ENCODE measurements at places on chromosomes 2 and 18.

GRCh38 chr2:64019083-64019974 is at the start of gene VPS54:
TSS of gene VPS54 (minus strand) at chr2:64019428. CDS start at chr2:63983999, 35,429 bp downstream.
- peak; percentile 73 for DNase-seq

DNA sequence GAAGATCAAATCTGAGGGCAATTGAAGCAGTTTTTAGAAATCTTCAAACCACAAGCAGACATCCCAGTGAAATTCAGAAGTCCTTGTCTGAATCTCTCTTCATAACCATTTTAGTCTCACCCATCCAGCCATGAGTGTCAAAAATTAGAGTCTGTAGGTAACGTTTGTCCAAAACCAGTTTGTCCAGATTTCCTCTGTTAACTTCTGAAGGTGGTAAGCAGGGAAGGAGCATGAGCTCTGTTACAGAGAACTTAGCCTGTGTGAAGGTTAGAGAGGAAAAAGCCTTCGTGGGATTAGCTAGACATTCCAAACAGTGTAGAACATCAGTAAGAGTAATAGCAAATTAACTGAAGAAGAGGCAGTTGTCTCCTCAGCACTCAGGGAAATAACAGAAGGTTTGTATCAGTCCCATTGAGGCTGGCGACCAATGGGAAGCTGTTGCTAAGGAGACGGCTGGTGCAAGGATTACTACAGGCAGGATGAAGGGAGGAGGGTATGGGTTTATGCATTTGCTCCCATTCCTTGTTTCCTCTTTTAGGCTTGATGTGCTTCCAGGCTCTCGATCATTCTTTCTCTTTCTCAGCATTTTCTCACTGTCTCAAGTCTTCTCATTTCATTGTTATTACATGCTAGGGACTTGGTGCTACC is 8.7 kb upstream of the GPR155 start:
- DNase-seq, result no peak

GRCh38 chr2:72089028-72089427 is 58.6 kb downstream of the CYP26B1 start:
- no peak for DNase-seq

DNA sequence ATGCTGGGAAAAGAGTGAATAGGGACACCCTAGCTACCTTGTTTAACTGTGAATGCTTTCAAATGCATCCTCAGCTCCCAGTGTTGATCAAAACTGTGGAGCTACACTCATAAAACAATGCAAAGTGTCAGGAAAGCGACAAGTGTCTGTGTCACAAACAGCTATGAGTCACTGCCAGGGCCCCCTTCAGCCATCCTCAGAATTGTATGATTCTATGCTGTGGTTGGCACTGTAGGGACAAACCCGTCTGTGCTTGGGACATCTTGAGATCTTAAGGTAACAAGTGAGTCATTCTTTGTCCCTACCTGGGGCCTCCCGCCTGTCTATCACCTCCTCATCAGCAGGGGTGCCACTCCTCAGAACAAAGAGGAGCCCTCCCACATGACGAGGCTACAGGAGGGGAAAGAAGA is 42.4 kb downstream of the KLF7 start:
- no peak for DNase-seq

DNA sequence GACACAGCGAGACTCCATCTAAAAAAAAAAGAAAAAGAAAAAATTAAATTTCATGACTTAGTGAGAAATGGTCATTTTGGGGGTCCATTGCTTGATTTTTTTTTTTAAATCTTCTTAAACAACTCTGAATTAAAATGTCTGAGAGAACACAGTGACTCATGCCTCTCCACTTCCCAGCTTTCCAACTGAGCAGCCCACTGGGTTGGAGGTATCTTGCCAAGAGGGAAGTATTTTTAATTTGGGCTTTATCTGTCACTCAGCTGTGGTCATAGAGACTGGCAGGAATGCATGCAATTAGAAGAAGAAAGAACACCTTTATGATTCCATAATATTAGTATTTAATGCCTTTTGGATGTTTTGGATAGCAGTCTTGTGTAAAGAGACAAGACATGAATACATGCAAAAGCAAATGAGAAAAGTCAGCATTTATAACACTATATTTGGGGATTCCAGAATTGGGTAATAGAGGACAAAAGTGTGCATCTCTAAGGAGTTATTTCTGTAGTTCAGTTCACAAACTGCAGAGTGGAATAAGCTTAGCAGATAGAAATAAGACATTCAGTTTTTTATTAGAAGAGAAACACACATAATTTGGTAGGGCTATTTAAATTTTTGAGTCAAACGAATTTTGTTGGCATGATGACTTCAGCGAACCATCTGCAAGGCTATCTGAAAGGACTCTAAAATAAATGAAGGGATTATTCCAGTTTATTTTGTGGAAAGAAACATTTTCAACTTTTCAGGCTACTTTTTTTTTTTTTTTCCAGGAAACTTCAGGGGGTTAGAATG is 254.8 kb downstream of the TGIF1 start:
- DNase-seq, result no peak

GRCh38 chr2:30769891-30770462 is 37.3 kb downstream of the CAPN13 start:
- DNase-seq, result no peak

DNA sequence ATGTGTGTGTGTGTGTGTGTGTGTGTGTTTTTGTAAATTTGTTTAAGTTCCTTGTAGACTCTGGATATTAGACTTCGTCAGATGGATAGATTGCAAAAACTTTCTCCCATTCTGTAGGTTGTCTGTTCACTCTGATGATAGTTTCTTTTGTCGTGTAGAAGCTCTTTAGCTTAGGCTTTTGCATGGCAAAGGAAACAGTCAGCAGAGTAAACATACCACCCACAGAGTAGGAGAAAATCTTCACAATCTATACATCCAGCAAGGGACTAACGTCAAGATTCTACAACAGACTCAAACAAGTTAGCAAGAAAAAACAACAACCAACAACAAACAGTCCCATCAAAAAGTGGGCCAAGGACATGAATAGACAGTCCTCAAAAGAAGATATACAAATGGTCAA is 336.7 kb upstream of the ATP5MC3 start:
- no peak for DNase-seq

DNA sequence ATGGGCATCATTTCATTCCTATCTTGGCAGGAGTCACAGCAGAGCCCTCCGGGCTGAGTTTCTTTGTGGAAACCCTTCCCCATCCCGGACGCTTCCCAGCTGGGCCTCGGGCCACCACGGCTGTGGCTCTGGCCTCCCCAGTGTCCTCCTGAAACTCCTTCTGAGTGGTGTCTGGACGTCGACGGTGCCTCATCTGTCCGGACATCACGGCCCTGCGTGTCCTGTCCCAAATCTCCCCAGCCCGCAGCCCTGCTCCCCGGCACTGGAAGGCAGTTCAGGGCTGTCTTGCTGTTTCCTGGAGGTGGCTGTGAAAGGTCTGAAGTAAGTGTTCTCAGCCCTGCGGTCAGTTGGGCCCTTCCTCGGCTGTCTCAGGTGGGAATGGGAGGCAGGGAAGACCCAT is 99.8 kb upstream of the TMEM18 start:
- DNase-seq, result no peak

DNA sequence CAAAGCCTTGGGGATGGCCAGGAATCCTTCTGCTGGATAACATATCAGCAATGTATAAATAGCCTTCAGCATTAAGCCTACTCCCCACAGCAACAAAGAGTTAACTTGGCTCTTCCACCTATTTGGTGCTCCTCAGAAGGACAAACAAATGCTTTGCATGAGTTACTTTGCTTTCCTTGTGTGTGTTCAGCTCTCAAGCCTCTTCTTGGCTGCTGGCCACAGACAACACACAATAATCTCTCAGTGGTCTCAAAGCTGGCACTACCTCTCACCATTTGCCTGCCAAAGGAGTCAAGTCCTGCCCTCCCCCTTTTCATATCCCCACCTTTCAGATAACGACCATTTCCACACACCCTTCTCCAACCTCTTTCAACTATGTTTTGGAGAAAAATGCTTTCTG is 17.5 kb downstream of the FTCDNL1 start:
- peak; percentile 89 for DNase-seq

- no peak for DNase-seq
Observed at GRCh38 chr2:89834306-89834705, 1142.8 kb downstream of the RPIA start.

DNA sequence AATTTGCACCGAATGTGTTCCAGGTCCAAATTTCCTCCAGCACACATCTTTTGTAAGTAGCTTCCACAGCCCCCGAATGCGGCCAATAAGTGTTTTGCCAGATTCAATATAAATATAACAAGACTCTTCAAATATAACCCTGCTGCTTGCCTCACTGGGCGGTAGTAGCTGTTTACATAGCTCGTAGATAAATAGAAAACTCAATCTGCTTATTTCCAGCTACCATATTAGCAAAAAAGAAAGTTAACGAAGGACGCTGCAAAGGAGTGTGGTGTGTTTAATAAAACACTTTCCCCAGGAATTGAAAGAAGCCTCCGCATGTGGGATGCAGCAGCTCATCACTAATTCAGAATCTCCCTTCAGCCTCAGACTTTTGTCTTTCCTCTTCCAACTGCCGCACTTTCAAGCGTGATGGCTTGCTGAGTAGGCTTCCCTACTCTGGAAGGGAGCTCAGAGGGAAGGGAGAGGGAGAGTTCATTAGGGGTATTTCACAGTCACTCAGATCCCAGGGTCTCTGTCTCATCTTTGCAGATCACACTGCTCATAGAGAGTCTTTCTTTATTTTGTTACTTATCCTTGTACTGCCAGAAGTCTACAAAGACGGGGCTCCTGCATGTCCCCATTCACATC is 367.0 kb downstream of the RND3 start:
- no peak for DNase-seq

GRCh38 chr2:108594982-108595464 is 60.8 kb downstream of the LIMS1 start:
- no peak for DNase-seq

GRCh38 chr2:96815326-96816126 is 542 bp upstream of the CNNM3 start:
- DNase-seq, result no peak

DNA sequence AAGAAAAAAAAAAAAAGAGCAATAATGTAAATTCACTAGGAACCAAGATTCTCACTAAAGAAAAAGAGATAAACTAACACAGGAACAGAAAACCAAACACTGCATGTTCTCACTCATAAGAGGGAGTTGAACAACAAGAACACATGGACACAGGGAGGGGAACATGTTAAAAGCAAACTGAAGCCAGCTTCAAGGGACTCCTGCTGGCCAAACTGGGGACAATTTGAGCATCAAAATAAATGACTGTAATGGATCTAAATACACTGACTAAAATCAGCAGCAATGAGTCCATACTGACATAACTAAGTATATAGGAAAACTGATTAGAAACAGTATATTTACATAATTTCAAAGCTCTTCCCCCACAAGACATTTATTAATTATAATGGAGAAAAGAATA is 73.0 kb downstream of the FARSB start:
- no peak for DNase-seq

DNA sequence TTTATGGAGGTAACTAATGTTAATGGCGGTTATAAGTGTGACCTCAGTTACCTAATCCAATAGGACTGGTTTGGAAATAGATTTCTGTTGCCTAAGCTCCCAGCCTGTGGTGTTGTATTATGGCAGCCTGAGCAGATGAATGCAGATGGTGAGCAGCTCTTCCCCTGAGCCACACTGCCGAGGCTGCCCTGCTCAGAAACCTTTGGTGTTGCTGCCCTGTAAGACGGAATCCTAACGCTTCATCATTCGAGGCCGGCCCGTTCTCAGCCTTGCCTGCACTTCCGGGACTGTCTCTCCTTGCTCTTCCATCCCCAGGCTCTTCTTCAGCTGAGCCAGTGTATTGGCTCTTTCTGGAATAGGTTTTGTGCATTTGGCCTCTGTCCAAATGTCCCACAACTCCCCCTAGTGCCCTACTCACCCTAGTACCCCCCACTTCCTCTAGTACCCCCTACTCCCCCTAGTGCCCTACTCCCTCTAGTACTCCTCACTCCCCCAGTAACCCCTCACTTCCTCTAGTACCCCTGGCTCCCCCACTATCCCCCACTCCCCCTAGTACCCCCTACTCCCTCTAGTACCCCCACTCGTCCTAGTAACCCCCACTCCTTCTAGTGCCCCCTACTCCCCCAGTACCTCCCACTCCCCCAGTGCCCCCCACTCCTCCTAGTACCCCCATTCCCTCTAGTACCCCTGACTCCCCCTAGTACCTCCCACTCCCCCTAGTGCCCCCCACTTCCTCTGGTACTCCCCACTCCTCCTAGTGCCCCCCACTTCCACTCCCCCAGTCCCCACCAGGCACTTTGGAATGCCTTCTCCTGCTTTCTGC is 106.0 kb upstream of the TAF1B start:
- DNase-seq, result no peak

- DNase-seq, result no peak
Observed at GRCh38 chr18:37612524-37613252, 47.1 kb upstream of the CELF4 start.

DNA sequence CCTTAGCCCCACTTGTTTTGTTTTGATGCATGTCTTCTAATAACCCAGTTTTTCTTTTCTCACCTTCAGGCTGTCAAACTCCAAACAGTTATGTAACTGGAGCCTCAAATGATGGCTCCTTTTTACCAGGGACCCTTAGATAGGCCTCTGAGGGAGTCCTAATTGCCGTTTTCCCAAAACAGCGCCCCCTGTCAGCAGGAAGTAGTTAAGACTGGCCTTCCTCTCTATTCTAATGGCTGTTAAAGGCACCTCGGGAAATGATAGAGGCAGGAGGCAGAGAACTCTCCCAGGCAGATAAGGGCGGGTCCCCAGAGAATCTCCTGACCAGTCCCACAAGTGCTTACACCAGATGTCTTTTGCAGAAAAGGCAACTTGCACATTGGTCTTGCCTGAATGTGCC is 123.2 kb downstream of the KCNS3 start:
- DNase-seq, result no peak

GRCh38 chr2:167013227-167013626 is 124.9 kb downstream of the XIRP2 start:
- no peak for DNase-seq

- DNase-seq, result peak; percentile 5
Observed at GRCh38 chr2:854460-854859, 96.2 kb upstream of the SNTG2 start.

- peak; percentile 41 for DNase-seq
Observed at GRCh38 chr2:95389245-95390119, 13.0 kb upstream of the FAHD2A start.

DNA sequence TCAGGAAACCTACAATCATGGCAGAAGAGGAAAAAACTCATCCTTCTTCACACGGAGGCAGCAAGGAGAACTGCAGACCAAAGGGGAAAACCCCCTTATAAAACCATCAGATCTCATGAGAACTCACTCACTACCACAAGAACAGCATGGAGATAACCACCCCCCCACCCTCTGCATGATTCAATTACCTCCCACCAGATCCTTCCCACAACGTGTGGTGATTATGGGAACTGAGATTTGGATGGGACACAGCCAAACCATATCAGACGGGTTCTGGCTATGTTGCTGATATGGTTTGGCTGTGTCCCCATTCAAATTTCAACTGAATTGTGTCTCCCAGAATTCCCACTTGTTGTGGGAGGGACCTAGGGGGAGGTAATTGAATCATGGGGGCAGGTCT is 28.7 kb upstream of the CCDC150 start:
- DNase-seq, result no peak

GRCh38 chr18:33745871-33746545 is 168.0 kb downstream of the ASXL3 start:
- DNase-seq, result peak; percentile 43

- no peak for DNase-seq
Observed at GRCh38 chr2:98824256-98825019, 93.5 kb upstream of the MGAT4A start.

- DNase-seq, result no peak
Observed at GRCh38 chr18:24659827-24660720, 199.6 kb downstream of the HRH4 start.

GRCh38 chr18:48356151-48356745 is 52.9 kb downstream of the ZBTB7C start:
- DNase-seq, result no peak

- no peak for DNase-seq
Observed at GRCh38 chr18:57542812-57543427, 43.6 kb downstream of the FECH start.
